Effector memory CD8-positive, alpha-beta T cell (primary cell): ENCODE measurements at places on chromosomes 2 and 18.
A peak's percentile ranks its signal among the peaks of the same experiment; 100 is the strongest.

DNA sequence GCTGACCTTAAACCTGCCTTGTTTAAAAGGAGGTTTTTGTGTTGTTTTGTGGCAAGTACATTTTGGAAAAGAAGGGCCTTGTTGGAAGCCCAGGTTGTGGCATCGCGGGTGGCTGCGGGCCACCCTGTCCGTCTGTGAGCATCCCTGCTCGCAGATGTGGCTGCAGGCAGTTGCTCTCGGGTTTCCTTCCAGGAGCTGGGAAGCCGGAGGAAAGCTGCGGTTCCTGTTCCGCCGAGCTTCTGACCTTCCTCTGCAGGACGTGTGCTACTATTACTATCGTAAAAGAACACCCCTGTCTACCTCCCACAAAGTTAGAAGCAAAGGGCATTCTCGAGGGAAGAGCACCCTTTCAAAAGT is 766 bp downstream of the MFF start:
- DNase-seq: no peak

DNA sequence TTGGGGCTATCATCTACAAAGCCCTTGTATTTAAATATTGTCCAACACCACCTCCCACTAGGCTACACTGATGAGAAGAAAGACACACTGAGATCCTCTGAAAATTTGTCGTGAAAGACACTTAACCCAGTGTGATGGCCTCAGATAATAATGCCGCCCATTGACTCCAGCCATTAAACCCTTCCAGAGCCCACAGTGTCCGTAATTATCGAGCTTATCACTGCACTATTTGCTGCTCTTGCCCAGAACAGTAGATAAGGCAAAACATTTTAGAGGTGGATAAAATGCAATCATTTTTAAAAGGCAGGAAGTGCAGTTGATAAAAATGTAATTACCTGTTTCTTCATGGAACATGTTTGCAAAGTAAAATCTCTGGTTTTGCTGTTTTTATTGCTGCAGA is 121.3 kb upstream of the DDX18 start:
- DNase-seq: no peak

DNA sequence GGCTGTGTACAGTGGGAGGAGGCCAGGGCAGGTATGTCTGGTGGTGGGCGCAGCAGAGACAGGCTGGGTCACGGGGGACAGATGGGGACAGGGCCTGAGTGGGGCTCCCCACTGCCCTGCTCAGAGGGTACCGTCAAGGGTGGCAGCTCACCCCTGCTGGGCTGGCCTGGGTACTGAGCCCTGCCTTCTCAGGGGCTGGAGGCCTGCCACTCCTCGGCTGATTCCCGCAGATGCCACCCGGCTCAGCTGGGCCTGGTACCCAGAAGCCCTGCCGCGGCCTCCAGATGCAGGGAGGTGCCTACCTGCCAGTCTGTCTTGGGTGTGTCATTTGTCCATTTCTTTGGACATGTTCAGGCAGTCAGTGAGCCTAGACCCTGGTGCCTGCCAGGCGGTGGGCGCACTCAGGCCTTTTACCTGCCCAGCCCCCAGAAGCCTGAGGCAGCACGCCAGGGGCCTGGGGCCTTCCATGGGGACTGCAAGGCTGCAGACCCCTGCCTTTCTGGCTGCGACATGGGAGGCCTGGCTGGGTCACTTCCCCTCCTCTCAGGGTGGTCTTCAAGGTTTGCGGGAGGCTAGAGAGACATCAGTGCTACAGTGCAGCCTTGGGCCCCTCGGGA is 3.3 kb downstream of the SNORC start:
- DNase-seq: no peak

DNA sequence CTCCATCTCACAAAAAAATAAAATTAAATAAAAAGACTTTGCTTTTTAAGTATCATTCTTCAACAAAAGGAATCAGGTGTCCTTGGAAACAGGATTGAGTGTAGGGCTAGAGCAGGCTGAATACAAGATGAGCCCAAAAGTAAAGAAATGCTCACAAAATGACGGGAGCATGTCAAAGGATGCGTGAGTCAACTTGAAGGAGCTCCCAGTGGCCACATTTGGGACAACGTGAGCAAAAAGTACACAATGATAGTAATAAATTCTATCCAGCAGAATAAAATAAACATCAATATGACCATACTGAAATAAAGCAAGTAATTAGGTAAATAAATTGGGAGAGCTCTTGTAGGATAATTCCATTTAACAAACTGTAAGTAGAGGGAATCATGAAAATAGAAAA is 220.7 kb downstream of the PHLPP1 start:
- no peak for DNase-seq

GRCh38 chr2:47918043-47918442 is 11.7 kb upstream of the FBXO11 start:
- no peak for DNase-seq

DNA sequence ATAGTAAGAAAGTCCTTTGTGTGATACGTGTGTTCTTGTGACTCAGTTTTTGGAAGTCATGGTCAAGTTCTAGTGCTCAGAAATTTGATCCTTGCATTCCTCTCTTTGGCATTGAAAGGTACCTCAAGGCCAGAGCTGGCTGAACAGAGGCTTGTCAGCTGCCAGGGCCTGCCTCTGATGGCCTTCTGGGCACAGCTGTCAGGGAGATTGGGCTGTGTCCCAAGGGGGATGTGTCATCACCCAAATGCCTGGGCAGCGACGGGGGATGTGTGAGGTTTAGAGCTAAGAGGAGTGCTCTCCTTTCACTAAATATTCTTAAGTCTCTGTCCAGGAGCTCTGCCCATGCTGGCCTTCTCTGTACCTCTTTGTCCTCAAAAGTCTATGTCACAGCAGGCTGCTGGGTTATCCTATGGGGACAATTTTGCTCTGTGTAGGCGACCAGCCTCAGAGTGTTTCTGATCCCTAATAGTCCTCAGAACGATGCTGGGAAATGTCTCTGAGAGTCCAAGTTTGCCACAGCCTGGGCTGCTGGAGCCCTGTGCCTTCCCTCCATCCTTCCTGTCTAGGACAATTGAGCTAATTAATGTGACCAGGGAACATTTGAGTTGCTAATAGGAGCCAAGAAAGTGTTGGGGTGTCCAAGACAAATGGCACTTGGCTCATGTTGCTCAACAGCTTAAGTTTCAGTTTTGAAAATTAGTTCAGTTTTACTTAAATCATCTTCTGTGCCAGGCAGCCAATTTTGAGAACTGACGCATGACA is 115.4 kb upstream of the ZNF521 start:
- no peak for DNase-seq

GRCh38 chr18:35289727-35290093 is 319 bp downstream of the ZSCAN30 start:
- DNase-seq: no peak

- DNase-seq: no peak
Observed at GRCh38 chr2:179275253-179276012, 10.8 kb upstream of the SESTD1 start.

DNA sequence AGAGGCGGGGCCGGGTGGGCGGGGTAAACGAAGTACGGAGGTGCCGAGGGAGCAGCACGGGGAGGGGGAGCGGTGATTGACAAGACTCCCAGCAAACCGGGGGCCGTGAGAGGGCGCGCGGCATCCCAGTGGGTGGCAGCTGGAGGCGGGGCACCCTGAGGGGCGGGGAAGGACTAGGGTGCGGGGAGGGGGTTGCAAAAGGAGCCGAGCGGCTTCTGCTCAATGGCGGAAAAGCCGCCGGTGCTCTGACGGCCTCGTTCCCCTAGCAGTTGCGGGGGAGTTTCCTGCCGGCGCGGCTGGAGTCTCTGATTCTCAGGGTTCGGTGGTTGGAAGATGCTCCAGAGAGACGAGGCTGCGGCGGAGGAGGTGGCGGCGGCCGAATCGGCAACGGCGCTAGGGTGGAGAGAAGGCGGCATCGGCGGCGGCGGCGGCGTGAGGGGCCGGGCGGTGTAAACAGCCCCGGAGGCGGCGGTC is at the start of gene PPM1B:
Gene PPM1B (plus strand): TSS at position 195 of the 474 bp plus-strand sequence. CDS start 32,325 bp downstream, outside the sequence.
- DNase-seq: peak; percentile 98

DNA sequence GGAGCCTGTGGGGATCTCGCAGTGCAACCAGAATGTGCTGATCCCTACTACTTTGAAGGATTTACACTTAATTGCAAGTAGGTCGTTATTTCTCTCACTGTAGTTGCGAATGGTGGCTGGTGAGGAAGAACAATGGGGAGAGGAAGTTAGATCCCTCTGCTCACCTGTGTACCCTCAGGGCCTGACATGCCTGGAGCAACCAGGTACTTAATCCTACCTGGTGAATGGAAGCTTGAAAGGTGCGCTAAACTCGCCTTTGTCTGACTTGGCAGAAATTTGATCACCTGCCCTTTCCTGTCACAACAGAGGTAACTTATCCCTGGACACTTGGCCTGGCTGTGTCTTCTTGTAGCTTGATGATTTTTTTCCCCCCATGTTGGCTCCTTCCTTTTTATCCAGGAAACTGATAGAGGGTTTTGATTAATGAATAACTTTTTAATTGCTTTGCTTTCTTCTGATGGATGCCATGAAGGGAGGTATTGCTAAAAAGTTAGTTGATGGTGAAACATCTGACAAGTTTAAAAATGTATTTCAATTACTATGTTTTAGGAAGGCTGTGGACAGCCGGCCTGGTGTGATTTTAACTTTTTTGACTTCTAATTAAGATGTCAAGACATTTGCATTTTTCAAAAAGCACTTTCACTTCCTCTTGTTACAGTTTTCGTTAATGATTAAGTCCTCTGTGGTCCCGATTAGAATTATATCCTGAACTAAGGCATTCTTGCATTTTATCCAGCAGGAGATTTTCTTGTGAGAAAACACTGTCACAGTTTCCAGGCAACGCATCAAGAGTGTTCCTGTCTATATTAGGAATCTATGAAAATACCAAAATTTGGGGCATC is 9.2 kb downstream of the SGPP2 start:
- no peak for DNase-seq

- DNase-seq: no peak
Observed at GRCh38 chr2:181553244-181553643, 96.1 kb downstream of the ITGA4 start.

DNA sequence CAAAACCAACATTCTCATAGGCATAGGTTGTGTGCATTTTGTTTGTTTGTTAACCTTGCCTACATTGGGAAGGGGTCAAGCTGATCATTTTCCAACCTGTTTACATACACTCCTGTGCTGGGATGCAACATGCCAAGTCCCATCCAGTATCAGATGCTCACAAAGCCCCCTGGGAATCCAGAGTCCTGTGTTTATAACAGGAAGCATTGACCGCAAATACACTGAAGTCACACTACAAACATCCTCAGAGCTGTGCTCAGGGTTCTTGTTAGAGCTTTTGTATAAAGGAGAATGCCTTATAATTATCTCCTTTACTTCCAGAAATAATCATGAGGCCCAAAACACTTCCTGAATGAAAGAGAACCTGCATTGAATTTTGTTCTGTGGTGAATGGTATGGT is 488.7 kb upstream of the TCF4 start:
- DNase-seq: no peak

DNA sequence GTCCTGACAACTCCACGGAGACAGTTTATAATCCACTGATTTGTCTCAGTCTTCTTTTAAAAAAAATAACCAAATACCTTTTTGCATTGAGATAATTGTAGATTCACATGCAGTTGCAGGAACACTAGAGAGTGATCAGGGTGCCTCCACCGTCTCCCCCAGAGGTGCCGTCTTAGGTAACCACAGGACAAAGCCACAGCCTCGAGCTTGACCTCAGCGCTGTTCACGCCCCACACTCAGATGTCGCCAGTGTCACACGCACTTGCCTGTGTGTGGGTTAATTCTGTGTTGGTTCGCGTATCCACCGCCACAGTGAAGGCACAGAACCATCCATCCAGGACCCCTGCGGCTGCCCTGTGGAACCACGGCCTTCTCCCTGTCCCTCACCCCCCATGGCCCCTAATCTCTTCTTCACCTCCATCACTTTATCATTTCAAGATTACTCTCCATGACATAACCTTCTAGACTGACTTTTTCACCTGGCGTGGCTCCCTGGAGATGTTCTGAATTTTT is 295.0 kb upstream of the HDAC4 start:
- DNase-seq: no peak

DNA sequence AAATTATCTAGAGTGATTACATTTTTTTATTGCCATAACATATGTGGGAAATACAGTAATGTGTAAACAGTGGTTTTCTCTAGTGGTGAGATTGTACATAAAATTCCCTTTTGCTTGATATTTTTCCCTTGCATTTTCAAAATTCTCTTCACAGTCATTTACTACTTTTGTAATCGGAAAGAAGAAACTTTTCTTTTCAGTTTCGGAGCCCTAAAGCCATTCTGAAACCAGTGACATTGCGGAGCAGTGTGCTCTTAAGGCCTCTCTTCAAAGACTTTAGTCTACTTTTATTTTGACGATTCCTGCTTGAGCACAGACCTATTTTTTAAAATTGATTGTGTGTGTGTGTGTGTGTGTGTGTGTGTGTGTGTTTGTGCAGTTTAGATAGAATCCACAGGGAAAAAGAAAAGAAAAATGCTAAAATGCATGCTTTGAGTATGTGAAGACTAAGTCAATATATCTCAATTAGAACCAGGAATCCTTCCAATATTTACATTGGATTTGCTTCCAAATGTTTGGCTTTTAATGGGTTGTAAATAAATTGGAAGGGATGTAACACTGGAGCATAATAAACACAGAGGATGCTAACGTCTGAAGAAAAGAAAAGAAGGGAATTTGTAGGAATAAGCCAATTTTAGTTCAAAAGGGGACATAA is 357.4 kb downstream of the RND3 start:
- no peak for DNase-seq

DNA sequence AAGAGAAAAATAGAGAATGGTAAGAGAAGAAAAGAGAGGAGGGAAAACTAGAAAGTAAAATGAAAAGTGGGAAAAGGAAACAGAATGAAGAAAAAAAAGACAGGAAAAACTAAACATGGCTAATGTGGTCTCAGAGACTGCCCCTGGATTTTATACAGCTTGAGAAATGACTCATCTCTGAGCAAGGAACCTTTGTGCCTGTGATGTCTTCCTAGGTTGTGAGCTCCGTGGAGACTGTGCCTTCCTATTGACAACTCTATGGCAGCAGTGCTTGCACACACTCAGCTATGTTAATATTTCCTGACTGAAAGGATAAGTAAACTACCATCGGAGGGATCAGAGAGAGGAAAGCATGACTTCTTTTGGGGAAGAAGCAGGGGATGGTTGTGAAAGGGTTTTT is 203.8 kb downstream of the RDH14 start:
- no peak for DNase-seq

DNA sequence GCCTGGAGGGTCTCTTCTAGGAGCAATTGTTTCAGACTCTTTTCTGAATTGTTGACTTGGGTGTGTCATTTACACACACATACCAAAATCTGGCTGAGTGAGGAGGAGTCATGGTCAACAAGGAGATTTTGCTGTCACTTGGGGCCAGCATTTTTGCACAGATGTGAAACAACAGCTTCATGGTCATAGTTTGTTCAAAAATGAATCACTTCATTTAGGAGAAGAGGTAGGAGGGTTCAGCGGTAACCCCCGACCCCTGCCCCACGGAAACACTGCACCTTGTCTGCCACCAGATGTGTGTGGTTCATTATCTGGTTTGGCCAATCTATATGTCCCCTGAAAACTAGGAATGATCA is 42.2 kb downstream of the LBH start:
- no peak for DNase-seq

DNA sequence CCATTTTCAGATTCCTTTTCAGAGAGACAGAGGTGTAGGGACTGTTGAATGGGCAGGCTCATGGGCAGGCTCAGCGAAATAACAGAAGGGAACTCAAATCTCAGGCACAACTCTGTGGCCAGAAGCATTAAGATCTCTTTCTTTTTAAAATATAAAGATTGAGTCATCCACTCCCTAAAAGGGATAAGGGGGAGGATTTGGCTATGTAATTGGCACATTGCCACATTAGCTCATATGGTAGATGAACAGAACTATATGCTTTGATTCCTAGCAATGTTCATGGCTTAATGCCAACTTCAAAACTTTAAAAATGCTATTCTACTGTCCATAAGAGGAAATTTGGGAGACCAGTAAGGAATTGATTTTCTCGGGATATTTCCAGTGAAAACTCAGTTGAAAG is 53.8 kb upstream of the SLC5A7 start:
- DNase-seq: no peak
